ENCODE measurements at places on chromosomes 2 and 18.

DNA sequence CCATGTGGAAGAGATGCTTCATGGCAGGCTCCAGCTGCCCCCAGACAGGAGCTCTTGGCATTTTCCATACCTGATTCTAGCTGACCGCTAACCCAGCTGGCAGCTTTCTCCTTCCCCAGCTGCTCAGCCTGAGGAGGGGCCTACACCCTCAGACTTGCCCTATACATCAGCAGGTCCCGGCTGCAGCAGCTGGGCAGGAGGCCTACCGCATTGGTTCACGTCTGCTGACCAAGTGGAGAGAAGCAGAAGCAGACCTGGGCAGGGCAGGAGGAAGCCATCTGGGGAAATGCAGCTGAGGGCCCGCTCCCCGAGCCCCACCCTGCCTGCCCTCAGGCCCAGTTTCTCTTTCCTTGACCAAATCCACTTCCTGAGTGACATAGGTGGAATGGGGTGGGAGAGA lies 50.7 kb downstream of the LBH start:
- no peak for DNase-seq

- DNase-seq = no peak
These were observed 41.1 kb upstream of the C1GALT1C1L start for GRCh38 chr2:43717322-43717721.

GRCh38 chr2:227462462-227462951 lies 9.4 kb upstream of the AGFG1 start:
- no peak for DNase-seq

- DNase-seq = no peak
These were observed 726.0 kb downstream of the KCNJ3 start for GRCh38 chr2:155424518-155424917.

DNA sequence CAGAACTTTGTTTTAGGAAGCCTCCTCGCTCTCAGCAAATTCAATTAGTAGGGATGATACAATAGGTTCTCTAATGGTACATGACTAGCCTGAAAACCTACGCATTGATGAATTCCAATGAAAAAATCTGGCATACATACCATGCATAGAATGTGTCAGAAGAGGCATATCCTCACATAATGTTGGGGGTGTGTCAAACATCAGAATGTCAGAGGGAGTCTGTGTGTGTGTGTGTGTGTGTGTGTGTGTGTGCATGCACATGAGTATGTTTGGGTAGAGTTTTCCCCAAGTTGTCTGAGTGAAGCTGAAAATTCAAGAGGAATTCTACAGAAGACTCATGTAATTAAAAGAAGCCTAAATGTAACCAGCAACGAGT lies 78.5 kb downstream of the FIGN start:
- no peak for DNase-seq

GRCh38 chr2:128801576-128801975 lies 482.9 kb upstream of the HS6ST1 start:
- no peak for DNase-seq

DNA sequence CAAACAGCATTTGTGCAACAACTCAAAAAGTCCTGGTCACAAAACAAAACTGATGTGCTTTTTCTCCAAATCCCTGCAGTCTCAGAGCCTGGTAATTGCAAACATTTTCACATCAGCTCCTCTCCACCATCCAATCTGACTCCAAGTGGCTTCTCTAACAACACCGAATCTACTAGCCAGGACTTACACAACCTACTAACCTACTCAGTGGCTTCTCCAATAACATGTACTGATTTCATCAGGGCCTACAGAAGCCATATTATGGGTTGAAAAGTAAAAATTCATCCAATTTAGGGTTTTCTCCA lies 104.3 kb downstream of the COLEC12 start:
- no peak for DNase-seq

DNA sequence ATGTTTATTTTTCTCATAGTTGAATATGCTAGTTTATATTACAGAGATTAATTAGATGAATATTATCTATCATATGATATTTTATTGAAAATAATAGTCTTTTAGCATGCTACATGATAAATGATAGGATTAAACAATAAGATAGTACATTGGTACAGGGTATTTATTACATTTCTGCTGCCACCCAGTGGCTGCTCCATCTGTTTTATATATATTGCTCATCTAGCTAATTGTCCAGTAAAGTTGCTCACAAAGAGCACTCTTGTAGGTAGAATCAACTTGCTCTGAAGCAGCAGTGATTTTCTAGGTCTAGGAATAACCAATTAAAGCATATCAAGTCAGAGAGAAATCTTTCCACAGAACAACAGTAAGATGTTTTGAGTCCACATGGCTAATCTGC lies 183.3 kb downstream of the ASXL3 start:
- DNase-seq = peak; percentile 63
